AG09319 (cell line): ENCODE measurements at places on chromosomes 2 and 18.

- DNase-seq: no peak
Measured at GRCh38 chr2:122179492-122180165, 424.2 kb downstream of the TSN start.

GRCh38 chr2:130160131-130160530 is 15.2 kb upstream of the CCDC74B start:
- no peak for DNase-seq

GRCh38 chr2:235394278-235394828 is 99.5 kb upstream of the AGAP1 start:
- peak; percentile 34 for DNase-seq

DNA sequence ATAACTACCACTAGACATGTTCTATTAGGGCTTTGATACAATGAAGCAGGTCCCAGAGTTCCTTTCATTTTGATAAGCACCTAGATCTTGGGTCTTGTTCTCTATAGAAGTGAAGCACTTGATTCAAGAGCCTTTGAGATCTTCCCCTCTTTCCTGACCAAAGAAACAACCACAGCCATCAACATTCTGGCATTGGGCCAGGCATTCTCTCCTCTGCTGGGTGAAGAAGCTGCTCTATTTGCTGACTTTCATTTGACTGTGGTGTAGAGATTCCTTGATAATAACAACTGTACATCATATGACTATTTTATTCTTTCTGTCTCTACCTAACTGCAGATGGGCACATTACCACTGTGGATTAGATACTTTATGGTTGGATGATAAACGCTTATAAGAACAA is 96.6 kb upstream of the LYPD1 start:
- no peak for DNase-seq

DNA sequence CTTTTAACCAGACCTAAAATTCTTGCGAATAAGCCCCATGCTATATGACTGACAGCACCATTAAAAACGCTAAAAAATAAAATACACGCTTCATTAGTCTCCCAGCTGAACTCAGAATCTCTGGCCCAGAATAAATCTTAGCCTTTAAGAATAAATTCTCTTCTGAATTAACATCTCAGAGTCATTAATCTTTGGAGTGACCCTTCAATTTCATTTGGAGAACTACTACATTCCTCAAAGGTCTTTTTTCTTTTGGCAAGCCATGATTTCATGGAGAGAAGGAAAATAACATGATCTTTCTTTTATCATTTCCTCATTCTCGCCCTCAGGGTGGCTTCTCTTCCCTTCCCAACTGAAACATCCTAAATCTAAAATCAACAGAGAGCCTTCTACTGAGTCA is 259.0 kb downstream of the AFF3 start:
- DNase-seq: no peak

GRCh38 chr2:160910681-160911080 is 249.5 kb upstream of the TANK start:
- DNase-seq: peak; percentile 85

GRCh38 chr18:42414756-42415454 is 459.9 kb downstream of the PIK3C3 start:
- no peak for DNase-seq

GRCh38 chr2:62181843-62182242 is 14.1 kb upstream of the B3GNT2 start:
- no peak for DNase-seq

GRCh38 chr2:240220371-240220770 is 79.9 kb upstream of the OTOS start:
- no peak for DNase-seq

GRCh38 chr18:49304751-49305150 is 155.7 kb downstream of the DYM start:
- DNase-seq: no peak

GRCh38 chr18:44370861-44371260 is 309.8 kb upstream of the SETBP1 start:
- no peak for DNase-seq

GRCh38 chr18:6055711-6056110 is 160.4 kb upstream of the TMEM200C start:
- DNase-seq: peak; percentile 11

- no peak for DNase-seq
Measured at GRCh38 chr2:181971032-181971431, 14.6 kb upstream of the PPP1R1C start.

DNA sequence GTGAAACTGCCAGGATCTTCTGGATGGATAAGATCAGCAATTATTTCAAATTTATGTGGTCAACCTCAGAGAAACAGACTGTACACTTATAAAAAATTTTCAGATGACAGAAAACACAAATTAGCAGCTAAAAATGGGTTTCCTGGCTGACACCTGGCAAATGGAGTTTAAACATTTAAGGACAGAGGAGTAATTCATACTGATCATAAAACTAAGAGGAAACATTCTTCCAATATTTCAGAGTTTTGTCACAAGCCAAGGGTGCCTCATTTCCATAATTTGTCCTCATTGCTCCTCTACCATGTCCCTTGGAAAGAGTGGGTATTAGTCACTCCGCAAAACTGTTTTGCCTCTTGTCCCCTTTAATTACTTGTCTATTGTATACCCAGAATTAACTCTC is 70.2 kb downstream of the TMEFF2 start:
- peak; percentile 39 for DNase-seq

DNA sequence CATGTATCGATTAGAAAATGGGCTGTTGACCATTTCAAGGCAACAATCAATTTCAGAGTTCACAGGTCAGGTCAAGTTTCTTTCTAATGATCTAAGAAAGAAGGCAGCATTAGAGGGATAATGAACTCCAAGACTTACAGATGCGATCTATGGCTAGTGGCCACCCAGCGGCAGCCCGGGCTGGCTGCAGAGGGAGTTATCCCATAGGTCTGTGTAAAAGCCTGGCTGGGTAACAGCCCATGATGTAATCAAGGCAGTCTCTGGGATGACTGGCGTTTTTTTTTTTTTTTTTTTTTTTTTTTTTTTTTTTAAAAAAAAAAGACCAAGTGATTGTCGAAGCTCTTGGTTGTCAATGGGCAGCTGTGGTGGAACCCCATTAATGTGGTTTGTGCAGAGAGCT is 171.1 kb upstream of the SKOR2 start:
- DNase-seq: no peak

DNA sequence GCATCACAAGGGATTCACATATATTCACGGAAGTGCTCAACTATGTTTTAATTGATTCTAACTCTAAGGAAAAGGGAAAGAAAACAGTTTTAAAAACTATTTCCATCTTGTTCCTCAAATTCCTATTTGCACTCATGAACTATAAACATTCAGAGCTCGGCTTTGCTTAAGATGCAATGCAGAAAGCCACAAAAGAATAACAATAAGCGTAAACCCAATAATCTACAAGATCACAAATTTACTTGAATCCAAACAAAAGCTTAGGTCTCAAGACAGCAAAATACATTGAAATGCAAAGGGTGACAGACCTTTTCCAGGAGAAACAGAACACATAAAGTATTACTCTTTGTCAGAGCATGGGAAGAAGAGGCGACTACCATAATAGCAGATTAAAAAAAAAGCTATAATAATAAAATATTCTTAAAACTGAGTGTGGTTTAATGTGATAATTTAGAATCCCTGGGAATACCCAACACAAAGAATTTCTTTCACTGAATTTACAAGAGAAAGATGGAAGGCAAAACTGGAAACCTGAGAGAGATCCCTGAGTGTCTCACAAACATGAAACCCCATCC is 1094.9 kb downstream of the LRP1B start:
- DNase-seq: no peak

- no peak for DNase-seq
Measured at GRCh38 chr18:25853691-25854433, 236.6 kb downstream of the SS18 start.

DNA sequence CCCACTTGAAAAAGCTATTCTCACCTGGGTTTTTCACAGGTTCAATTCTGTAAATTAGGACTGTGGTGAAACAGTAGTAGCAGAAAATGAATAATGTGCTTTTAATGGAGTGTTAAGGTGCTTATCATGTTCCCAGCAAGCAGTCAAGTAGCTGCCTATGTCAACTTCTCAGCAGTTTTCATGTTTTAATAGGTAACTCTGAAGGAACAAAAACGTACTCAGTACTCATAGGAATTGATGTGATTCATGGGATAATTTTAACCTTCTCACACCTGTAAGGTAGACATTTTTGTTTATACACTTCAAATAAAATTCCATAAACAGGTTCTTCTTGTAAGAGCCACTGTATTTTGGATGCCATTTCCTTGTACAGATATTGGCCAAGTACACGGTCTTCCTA is 801.6 kb downstream of the MBD2 start:
- no peak for DNase-seq

DNA sequence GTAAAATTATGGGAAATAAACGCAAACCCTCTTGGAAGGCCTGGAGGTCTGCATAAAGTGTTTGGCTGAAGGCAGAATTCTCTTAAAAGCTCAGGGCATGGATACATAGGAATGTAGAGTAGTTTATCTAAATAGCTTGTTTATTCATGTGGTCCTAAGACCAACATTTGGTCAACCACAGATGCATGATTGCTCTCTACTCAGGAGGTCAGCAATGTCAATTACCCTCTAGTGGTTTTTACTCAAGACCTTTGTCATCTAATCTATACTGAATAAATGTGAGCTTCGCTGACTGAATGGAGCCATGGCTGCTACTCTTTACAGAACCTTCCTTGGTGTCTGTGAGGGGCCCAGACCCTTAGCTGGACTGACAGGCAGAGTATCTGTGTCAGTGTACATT is 139.8 kb downstream of the ATL2 start:
- no peak for DNase-seq

GRCh38 chr2:160918906-160919503 is 241.2 kb upstream of the TANK start:
- DNase-seq: no peak

DNA sequence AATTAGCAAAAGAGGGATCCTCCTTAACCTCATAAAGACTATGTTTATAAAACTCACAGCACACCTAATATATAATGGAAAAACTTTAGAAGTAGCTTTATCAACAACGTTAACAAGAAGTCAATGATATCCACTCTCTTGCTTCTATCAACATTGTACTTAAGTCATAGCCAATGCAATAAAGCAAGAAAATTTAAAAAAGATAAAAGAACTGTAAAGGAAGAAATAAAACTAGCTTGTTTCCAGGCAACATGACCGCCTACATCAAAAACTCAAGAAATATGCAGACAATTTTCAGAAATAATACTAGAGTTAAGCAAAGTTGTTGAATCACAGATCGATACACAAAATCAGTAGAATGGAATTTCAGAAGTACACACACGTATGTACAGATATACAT is 375.5 kb upstream of the SPRED2 start:
- no peak for DNase-seq

- no peak for DNase-seq
Measured at GRCh38 chr2:107986278-107987217, at the start of gene SLC5A7. TSS of gene SLC5A7 (plus strand) at chr2:107986524. CDS start at chr2:107988156, 1,632 bp downstream.

- no peak for DNase-seq
Measured at GRCh38 chr2:23091900-23092299, 293.1 kb upstream of the KLHL29 start.
